ENCODE measurements at places on chromosomes 11 and 22.

DNA sequence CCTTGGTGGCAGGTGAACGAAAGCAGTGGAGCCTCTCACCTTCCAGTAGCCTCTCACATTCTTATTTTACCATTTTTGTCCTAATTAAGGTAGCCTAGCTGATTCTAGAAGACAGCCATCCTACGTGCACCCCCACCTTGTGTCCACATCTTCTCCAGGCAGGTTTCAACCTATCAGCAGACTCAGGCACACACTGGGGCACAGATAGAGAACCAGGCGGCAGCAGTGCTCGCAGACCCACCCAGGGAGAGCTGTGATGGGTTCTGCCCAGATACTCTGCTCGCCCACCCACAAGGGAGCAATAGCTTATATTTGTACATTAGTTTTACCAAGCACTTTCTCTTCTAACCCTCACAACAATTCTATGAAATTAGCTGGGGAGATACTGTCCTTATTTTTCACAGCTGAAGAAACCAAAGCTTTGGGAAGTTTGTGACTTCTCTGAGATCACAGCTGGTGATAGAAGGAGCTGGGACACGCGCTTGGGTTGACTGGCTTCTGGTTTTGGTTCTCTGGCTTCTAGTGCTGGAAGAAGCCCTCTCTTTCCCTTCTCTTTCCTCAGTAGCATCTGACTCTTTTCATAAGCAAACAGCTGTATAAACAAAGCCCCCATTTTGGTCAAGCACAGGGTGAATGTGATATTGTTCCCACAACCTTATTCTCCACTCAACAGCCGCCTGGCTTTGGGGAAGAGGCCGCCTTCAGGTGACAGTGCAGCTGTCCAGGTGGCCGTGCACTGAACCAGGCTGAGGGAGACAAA, 36.9 kb downstream of the PPP2R1B start:
- H3K36me3 ChIP-seq, result peaks cover 4% of the 10 kb centered on the region
- H3K4me3 ChIP-seq, result no peak overlapping the region
- no peaks in the 10 kb centered on the region for H3K27me3 ChIP-seq

DNA sequence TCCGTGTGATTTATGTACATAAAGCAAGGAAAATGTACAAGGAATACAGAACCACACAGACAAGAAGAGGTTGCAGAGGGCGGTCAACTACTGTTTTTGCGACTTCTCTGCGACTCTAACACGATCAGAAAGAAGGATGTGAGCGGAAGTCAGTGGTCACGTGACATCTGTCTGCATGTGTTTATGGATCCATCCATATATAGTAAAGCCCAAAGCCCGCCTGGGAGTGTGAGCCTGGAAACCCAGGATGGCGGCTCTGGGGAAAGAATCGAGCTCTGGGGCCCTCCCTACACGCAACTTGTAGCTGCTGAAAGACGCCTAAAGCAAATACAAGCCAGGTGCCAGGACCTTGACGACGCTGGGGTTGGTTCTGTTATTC, 8.8 kb downstream of the OSBPL5 start:
- DNase-seq, result no peak
- no peaks in the 10 kb centered on the region for H3K36me3 ChIP-seq
- no peak overlapping the region for H3K27ac ChIP-seq
- no peaks in the 10 kb centered on the region for H3K27me3 ChIP-seq

DNA sequence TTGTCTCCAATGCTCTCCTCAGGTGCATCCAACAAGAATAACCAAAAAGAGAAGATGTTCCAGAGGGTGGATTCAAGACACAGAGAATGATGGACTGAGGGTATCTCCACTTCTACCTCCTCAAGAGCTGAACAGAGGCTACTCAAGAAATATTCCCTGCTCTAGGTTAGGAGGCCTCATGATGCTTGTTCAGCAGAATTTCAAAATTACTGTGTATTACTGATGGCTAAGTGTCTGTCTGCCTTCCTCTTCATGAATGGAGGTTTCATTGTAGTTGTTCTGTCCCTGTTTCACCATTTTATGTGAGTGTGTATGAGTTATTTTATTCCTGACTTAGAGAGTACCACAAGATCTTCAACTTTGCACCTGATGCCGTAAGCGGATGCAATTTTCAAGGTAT, 76.8 kb downstream of the JRKL start:
- no peak overlapping the region for H3K4me3 ChIP-seq
- H3K4me1 ChIP-seq, result peaks cover 6% of the 10 kb centered on the region
- H3K27ac ChIP-seq, result no peak overlapping the region

DNA sequence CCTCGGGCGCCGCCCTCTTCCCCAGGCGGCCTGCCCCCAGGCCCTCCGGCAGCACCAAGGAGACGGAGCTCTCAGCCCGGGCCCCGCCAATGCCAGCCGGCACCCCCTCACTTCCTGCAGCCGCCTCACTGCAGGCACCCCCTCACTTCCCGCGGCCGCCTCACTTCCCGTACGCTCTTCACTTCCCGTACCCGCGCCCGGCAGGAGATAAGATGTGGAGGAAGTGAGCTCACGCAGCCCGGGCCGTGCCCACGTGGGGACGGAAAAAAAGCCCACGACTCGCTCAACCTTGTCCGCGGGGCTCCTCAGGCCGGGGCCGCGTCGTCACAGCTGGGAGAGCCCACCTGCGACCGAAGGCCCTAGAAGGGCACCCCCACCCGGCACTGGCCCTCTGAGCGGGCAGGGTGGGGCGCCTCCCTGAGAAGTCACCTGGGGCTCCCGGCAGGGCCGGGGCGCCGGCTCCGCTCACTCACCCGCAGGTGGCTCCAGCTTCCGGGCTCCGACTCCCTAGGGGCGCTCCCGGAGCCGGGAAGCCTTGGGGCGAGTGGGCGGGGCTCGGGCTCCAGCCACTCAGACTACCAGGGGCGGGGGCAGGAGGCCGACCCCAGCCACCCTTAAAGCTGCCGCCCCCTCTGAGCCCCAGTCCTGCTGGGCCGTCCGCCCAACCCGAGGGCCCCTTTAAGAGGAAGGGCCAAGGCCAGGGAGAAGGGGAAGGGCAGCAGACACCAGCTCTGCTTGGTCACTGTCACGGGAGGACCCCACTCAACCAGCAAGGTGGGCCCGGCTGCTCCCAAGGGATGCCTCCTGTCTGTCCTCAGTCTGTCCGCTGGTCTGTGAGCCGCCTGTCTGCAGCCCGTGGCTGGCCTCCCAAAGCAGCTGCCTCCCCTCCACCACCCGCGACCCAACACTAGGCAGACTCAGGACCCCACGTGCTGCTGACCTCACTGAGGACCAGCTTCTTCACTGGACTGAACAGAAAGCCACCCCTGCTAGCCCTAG, 31.4 kb downstream of the PISD start:
- H3K36me3 ChIP-seq, result no peaks in the 10 kb centered on the region
- no peaks in the 10 kb centered on the region for H3K27me3 ChIP-seq
- H3K27ac ChIP-seq, result peak overlapping the region; percentile 29
- H3K4me1 ChIP-seq, result peaks cover 36% of the 10 kb centered on the region
- H3K4me3 ChIP-seq, result peak overlapping the region; percentile 60

DNA sequence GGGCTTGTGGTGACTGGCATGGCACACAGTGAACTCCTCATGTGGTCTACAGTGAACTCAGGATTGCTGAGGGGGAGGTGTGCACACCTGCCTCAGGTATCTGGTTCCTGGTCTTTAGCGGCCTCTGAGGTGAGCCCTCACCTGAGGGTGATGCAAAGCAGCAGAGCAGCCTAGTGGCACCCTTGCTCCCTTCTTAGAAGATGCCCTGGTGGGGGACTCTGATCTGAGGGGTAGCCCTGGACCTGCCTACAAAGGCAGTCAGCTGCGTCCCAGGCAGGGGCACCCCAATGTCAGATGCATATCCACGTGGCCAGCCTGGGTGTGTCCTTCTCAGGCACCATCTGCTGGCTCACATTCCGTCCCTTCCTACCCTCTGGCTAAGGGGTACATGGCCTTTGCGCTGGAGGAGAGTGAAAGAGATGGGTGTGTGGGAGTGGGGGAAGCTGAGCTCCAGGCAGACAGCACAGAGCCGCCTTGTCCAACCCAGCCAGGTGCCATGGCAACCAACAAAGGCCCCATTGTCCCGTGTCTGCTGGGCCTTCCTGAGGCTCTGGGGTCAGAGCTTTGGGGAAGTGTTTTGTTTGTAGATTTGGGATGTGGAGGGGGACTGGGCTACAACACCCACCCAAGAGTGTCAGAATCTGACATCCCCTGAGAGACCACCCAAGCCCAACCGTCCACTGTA, 5.8 kb downstream of the PLEKHB1 start:
- no peak overlapping the region for H3K4me3 ChIP-seq
- no peak overlapping the region for H3K27ac ChIP-seq
- no peaks in the 10 kb centered on the region for H3K36me3 ChIP-seq
- DNase-seq, result peak; percentile 67
